Activated CD4-positive, alpha-beta T cell treated with anti-CD3 and anti-CD28 coated beads, Interleukin-2, amount 50 U/mL, for 1 hour (primary cell): ENCODE measurements at places on chromosomes 5 and 9.
A peak's percentile ranks its signal among the peaks of the same experiment; 100 is the strongest.

DNA sequence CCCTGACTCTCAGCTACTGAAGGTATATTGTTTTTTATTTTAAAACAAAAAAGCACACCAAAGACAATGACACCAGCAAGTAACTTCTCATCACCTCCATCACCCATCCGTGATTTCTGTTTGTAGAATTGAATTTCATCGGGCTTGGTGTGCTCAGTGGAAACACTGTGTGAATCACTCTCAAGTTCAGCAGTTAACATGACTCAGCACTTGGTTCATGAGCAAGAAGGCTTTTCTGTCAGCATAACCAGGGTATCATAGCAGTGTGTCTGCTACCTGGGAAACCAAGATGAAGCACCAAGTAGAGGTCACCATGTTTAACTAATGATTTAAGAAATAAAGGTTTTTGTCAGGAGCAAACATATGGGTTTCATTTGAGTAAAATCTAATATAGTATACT lies 123.7 kb downstream of the INSYN2B start:
- no peak for DNase-seq

GRCh38 chr5:159877894-159878448 lies 38.3 kb upstream of the ADRA1B start:
- DNase-seq = no peak

- no peak for DNase-seq
Observed at GRCh38 chr5:142032747-142033631, 20.2 kb upstream of the GNPDA1 start.

GRCh38 chr5:174448662-174449061 lies 275.7 kb upstream of the MSX2 start:
- DNase-seq = no peak

DNA sequence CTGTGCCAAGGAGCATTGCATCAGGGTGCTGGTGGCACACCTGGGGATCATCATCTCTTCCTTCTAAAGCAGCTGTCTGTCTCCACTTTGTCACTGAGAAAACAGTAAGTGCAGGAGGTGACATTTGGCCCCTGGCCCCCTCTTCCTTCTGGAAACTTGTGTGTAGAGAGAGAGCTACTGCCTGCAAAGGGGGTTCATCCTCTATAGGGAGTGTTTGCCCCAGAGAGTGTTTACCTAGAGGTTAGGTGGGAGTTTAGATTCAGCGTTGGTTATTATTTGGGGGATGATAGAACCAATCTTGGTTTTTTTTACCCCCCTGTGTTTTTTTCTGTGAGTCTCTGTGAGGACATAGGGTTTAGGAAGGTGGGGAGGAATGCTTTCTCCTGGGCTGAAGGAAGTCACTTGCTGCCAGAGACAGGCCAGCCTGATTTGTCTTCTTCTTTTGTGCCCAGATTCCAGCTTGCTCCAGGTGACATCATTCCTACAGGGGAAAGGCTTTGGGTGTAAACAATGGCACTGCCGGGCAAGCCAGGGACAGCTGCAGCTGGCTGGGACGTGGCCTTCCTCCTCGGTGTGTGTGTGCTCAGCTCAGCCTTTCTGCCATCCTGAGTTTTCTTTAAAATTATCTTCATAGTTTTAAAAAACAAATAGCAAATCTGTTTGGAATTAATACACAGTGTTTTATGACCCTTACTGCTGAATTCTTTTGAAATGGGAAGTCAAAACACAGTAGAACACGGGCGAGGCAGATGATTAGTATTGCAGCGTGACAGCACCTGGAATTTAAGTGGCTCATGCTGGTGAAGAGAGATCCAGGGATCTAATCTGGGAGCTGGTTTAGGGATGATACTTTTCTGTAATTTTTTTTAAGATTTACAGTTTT lies 24.5 kb downstream of the PRRC2B start:
- DNase-seq = no peak

GRCh38 chr9:128034821-128035652 lies 32.1 kb downstream of the NAIF1 start:
- DNase-seq = peak; percentile 56

GRCh38 chr9:94778013-94778412 lies 51.5 kb downstream of the AOPEP start:
- DNase-seq = no peak

DNA sequence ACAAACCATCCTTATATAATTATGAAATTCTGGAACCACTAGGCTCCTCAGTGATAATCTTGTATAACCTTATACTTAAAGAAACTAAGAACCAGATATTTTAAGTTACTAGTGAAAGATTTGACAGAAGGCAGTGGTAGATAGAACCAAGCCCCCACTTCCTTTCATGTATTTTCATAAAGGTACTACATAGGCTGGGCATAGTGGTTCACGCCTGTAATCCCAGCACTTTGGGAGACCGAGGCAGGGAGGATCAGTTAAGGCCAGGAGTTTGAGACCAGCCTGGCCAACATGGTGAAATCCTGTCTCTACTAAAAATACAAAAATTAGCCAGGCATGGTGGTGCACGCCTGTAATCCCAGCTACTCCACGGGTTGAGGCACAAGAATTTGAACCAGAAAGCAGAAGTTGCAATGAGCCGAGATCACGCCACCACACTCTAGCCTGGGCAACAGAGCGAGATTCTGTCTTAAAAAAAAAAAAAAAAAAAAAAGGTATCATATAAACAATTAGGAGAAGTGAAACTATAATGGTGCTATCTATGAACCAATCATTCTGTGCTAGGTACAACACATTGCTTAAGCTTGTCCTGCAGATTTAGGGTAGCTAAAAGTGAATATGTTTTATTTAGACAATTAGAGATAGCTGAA lies 27.9 kb upstream of the DTWD2 start:
- no peak for DNase-seq

DNA sequence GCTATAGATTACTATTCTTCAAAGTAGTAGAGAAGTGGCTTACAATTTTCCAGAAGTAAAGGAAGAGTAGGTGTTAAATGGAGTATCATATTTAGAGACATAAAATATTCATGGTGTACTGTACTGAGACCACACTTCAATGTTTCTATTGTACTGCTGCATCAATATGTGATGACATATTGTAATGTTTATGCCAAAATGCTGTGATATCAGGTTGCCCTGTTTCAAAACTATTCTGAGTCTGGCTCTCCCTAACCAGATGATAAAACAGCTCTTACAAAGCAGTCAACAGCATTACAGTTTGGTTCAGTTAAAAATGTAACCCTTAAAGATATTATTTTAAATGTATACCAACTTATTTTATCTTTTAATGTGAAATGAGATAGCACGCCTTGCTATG lies 30.8 kb upstream of the ACOT12 start:
- DNase-seq = no peak

DNA sequence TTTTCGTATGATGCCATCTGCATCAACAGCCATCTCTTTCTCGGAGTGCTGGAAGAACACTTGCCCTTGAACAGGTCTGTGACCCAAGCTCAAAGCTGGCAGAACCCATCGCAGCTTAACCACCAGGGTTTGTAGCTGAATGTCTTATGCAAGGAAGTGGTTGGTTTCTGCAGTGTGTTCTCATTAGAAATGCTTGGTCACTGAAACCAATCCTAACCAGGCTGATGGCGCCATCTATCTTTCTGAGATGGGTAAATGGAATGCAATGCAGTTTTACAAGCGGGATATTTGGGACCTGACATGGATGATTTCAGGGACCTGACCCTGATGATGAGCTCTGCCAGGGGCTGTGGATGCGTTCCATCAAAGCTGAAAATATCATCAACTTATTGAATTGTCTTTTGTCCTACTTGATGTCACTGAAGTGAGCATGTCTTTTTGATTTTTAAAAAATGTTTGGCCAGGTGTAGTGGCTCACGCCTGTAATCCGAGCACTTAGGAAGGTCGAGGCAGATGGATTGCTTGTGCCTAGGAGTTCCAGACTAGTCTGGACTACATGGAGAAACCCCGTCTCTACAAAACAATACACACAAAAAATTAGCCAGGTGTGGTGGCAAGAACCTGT lies 28.7 kb downstream of the DMRT3 start:
- DNase-seq = no peak

DNA sequence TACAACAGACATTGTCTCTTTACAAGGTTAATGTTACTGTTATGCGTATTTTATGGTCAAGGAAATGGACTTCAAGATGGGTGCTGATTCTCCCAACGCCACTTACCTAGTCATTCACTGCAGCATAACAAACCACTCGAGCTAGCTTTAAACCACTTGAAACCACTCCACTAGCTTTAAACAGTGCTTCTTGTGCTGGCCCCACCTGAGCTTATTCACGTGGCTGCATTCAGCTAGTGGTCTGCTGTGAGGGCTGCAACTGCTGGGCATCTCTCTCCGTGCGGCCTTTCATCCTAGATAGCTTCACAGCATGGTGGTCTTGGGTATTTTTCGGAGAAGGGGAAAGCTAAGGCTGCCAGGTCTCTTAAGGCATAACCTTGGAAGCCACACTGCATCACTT lies 3.5 kb upstream of the HRH2 start:
- DNase-seq = no peak

DNA sequence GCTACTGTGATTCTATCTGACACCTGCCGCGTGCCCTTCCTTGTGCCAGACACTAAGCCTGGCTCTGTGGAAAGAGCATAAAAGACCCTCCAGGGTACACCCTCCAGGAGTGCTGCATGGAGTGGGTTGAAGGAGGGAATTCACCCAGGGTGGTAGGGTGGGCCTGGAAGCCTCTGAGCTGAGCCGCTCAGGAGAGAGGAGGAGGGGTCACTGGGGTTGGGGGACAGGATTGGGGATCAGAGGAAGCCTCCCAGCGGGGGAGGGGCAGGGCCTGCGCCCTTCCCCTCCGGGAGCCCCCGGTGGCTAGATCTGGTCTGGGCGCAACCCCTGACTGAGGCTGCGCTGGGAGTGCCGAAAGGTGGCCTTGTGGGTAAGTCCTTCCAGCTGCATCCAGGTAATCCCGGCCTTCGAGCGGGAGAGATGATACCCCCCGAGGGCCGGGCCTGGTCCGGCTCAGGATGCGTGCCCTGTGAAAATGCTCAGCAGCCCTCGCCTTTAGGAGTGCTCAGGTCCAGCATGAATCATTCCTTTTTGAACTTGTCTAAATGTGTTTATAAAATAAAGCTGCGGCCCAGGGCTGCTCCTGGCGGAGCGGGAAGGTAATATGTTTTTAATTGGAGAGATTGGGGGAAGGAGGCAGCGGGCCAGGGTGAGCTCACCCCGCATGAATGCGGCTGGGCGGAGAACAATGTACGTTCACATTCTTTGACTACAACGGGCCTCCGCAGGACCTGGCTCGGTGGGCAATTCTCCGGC lies 118.1 kb upstream of the SMIM23 start:
- no peak for DNase-seq

DNA sequence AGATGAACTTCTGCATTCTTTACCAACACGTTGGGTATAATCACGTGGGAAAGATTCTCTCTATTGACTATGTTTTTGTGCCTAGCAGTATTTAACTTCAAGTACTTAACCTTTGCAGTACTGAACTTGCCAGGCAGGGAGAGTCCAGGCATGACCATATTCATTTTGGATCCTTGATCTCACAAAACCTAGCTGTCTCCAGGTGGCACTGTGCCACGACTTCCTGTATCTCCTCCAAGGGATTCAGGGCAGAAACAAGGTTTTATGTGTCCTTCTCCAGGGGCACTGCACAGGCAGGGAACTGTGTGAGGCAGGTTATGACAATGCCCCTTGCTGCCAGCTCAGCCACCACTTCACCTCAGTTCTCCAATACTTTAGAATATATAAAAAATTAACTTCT lies 11.7 kb upstream of the IFNA5 start:
- DNase-seq = no peak

DNA sequence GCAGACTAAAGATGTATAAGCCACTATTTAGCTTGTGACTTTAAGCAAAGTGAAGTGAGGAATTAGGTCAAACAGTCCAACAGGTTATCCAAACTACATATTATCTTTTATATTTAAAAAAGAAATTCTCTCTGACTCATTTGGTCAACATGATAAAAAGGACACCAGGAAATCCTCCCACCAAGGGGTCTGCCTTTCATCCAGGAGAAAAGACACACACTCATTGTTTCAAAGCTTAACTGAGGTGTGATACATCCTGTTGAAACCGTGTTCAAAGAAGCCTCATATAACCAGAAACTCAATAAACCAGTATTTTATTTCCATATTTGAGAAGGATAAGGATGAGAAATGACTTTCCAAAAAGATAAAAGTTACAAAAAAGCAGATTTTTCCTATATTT lies 417.1 kb downstream of the HCN1 start:
- no peak for DNase-seq

DNA sequence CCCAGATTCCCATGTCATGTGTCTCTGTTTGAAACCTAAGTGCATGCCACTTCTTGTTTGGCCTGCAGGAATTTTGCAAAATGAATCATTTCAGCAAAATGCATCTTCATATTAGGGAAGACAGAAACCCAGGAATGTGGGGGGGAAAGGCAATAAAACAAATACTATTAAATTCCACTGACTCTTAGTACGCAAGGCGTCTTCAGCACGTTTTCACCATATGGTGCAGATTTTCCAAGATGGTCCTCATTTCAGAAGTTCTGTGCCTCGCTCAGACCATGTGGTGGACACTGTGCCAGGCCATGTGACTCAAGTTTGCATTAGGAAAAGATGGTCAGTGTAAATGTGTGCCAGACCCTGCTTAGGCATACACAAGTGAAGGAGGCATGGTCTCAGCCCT lies 184.0 kb downstream of the ACTL7B start:
- no peak for DNase-seq

GRCh38 chr5:56983593-56984361 lies 31.9 kb upstream of the MIER3 start:
- no peak for DNase-seq

DNA sequence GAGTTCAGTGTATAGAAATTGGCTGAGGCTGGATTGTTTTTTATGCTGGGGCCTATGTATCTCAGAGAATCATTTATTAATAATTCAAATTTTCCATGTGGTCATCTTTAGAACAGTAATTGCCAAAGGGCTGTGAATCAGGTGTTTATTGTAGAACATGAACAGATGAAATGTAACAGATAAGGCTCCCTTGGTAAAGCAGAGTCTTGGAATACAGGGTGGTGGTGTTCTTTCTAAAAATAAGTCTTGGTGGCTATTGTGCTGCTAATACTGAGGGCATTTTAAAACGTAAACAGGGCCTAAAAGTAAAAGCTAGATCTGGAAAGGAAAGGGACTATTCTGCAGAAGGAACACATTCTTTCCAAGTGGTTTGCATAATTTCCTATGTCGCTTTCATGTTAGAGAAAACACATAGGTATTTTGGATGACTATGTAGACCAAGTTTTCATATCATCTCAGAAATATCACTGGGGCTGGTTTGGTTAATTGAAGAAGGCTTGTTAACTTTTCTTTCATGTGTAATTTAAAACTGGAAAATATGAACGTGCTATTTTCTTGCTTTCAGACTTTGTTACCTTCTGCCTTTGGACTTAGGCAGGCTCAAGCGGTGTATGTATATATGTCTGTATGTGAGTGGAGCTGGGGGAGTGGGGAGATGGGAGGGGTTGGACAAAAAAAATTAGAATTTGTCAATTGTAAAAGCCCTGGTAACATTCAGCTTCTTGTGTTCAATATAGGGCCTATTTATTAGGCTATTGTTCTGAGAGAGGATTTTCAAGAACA lies 119.9 kb upstream of the ANKRD55 start:
- DNase-seq = no peak

DNA sequence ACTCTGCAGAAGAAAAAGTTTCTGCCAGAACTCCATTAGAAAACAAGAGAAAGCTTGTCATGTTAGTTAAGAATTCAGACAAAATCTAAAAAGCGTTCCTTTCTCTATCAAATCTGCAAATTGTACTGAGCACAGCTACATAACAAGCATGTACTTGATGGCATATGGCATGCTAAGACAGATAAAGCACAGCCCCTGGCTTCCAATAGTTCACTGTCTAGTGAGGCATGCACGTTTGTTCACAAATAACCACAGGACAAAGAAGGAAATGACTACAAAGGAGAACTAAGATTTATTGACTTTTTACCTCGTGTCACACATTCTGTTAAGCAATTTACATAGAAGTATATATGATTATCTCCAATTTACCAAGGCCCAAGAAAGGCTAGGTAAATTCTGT lies 518.2 kb upstream of the TLE4 start:
- DNase-seq = no peak
